ENCODE measurements at places on chromosomes 3 and 15.

- DNase-seq = no peak
These were observed 1144.5 kb downstream of the TUSC7 start for GRCh38 chr3:117853923-117854668.

GRCh38 chr3:129521611-129522010 is 6.8 kb upstream of the RHO start:
- DNase-seq = no peak

- DNase-seq = no peak
These were observed 2.1 kb downstream of the DZIP1L start for GRCh38 chr3:138113326-138113725.

DNA sequence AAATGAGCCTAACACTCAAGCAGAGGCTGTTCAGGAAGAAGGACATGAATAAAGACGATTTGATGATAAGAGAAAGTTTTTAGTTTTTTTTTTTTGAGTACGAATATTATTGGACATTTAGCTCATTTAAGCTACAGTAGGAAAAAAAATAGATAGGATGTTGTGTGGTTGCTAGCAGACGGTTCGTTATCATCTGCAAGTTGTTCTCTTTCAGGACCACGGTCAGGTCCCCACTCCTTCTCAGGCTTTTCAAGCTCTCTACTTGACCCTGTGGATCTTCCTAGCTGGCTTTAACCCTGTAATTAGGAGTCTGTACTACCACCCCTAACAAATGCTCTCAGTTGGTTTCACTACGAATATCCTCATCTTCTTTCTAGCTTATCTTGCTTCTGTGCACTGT is 1.1 kb downstream of the KCNH8 start:
- peak; percentile 5 for DNase-seq
